Breast epithelium (tissue), 4 donors: ENCODE measurements at places on chromosomes 11 and 22. TPM values are rescaled to one million over a fixed set of nuclear protein-coding genes. Genes with fewer than 3 reads are reported as not detected.

The SCN2B gene
- total RNA-seq: 0.16 TPM

The EIF3M gene
- total RNA-seq: 268 TPM

The EIF3D gene
- total RNA-seq: 291 TPM

The CECR2 gene
- 0.66 TPM for total RNA-seq

The SUSD2 gene
- 5.6 TPM for total RNA-seq

The TPH1 gene
- total RNA-seq: 2.6 TPM

The SMC1B gene
- not detected for total RNA-seq

The DESI1 gene
- total RNA-seq: 21.0 TPM

The NUCB2 gene
- 69.1 TPM for total RNA-seq

The TNNT3 gene
- 8.2 TPM for total RNA-seq

The ZNF70 gene
- 4.1 TPM for total RNA-seq

The MYO7A gene
- total RNA-seq: 23.5 TPM

The MUC6 gene
- total RNA-seq: not detected

The TEX54 gene
- total RNA-seq: 1.6 TPM

The TRIM51 gene
- total RNA-seq: not detected

The DGCR6 gene
- total RNA-seq: 5.9 TPM

The ACRV1 gene
- total RNA-seq: not detected

The OR4P4 gene
- not detected for total RNA-seq

The DLG2 gene
- 12.3 TPM for total RNA-seq

The C11orf16 gene
- not detected for total RNA-seq

The SMIM35 gene
- not detected for total RNA-seq

The GP1BB gene
- 6.2 TPM for total RNA-seq

The ACP2 gene
- total RNA-seq: 41.9 TPM

The CAPN5 gene
- total RNA-seq: 6.1 TPM

The TSGA10IP gene
- total RNA-seq: not detected

The PLXNB2 gene
- total RNA-seq: 122 TPM

The GAS2L1 gene
- total RNA-seq: 15.7 TPM

The TRIM48 gene
- not detected for total RNA-seq

The HSPB2 gene
- 2.1 TPM for total RNA-seq

The MOGAT2 gene
- total RNA-seq: 1.3 TPM

The MPST gene
- 175 TPM for total RNA-seq

The IRF7 gene
- 13.3 TPM for total RNA-seq

The MISFA gene
- not detected for total RNA-seq

The PNPLA5 gene
- not detected for total RNA-seq

The INS gene
- total RNA-seq: not detected

The SYT8 gene
- total RNA-seq: 10.7 TPM

The STK33 gene
- 1.2 TPM for total RNA-seq
